ENCODE measurements at places on chromosomes 3 and 15.

- DNase-seq, result no peak
These were observed 326.5 kb downstream of the CGGBP1 start for GRCh38 chr3:87732294-87732693.

GRCh38 chr3:143001369-143002082, at the start of gene U2SURP:
Gene U2SURP, plus strand, starts transcription at chr3:143001570. Its CDS starts 59 bp downstream, at chr3:143001629.
- DNase-seq, result peak; percentile 94

DNA sequence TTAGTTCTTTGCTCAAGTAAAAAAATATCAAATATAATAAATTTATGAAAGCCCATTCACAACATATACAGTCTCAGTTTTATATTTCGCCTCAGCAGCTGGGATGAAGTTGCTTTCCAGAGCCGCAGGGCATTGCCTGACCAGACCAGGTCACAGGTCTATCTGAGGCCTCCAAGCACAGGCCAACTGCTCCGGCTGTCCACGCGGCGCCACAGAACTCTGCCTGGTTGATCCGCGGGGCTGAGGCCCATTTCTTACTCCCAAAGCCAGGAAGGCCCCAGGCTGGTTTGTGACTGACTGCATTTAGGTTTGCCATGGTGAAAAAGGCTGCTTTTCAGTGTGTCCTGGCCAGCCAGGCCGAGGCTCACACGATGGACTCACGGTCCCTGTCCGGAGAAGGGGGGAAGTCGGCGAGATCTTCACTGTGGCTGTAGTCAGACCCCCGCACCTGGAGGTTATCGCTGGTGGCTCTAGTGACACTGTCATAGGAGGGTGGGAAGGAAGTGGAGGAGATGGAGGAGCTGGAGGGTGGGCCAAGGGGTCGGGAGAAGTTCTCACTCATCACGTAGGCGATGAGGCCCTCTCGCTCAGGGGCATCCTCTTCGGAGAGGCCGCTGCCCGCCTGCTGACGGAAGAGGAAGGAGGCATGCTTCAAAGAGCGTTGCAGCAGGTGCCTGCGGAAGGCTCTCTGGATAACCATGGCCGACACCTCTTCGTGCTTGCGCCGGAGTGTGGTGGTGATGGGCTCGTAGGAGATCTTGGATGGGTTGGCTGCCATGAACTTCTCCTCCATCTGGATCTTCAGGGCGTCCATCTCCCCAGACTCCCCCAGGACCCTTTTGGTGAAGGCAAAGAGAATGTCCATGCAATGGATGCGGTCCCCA, 54.1 kb downstream of the EXOG start:
- DNase-seq, result no peak

DNA sequence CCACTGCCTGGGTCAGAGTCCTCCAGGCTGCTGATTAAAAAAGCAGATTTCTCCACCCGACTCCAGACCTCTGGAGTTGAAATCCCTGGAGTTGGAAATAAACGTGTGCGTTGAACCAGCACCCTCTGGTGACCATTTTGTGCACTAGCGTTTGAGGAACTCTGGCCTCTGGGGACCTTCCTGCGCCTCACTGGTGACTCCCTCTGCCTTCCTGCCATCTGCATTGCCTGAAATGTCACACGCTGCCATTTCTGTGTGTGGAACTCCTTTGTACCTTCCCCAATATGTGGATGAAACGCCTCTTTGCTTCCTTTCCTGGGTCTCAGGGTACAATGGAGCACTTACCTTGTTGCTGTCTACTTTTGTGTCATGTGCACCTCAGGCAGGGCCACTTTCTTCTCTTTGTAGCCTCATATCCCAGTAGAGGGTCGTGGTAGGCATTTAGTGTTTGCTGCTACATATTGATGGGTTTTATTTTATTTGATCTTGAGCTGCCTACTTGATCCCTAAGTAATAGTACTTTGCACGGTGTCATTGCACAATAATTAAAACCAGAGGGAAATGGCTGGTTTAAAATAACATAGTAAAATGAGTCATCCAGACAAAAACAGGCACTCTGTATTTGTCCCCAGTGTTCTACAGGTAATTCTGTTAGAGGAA, 56.8 kb downstream of the GPR171 start:
- DNase-seq, result peak; percentile 23

DNA sequence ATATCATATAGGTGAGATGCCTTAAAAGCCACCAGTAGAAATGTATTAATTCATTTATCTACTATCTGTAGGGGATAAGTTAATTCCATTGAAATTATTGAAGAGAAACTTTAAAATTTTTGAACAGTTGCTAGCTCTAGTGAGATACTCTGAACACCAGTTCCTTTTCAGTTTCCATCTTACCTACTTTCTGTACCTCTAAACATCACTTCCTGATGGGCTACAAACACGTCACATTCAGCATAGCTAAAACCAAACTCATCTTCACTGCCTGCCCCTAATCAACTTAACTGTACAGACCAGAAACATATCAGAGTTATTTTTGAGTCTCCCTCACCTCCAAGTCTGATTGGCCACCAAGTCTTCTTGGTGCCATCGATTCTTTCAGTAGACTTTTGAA, 88.9 kb downstream of the FEZF2 start:
- DNase-seq, result no peak

DNA sequence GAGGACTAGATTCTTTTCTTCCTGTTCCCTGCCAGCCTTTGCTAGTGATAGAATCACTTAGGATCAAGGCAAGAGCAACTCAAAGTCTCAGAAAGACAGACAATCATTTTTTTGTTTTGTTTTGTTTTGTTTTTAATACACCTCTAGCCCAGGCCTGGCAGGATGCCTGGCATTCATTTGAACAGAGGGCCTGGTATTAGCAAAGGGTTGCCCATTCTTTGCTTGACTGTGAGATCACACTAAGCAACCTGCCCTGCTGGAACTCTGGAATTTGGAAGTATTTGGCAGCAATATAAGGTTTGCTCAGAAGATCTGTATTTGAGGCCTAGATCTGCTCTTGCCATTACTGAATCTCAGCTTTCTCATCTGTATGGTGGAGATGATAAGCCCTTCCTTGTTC, 21.8 kb upstream of the ATP13A5 start:
- DNase-seq, result no peak

DNA sequence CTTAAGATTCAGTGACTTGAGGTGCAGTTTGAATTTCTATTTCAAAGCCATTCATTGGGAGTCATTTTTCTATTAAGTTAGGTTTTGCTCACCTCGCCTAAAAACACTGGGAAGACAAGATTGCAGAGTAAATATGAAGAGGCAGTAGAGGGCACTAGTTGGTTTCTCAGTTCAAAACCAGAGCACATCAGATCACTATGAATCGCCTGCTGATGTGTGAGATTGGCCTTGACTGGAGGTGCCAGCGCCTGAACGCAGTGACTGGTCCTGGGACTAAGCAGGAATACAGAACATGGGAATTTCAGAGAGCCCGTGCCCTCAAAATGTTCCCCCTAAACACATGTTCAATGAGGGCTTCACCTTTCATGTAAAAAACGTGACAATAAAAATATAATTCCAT, 229.0 kb downstream of the ITPR1 start:
- DNase-seq, result no peak

- DNase-seq, result no peak
These were observed 644.3 kb downstream of the NR2F2 start for GRCh38 chr15:96974761-96975160.

- DNase-seq, result no peak
These were observed 96.1 kb downstream of the FMN1 start for GRCh38 chr15:33098094-33099058.

DNA sequence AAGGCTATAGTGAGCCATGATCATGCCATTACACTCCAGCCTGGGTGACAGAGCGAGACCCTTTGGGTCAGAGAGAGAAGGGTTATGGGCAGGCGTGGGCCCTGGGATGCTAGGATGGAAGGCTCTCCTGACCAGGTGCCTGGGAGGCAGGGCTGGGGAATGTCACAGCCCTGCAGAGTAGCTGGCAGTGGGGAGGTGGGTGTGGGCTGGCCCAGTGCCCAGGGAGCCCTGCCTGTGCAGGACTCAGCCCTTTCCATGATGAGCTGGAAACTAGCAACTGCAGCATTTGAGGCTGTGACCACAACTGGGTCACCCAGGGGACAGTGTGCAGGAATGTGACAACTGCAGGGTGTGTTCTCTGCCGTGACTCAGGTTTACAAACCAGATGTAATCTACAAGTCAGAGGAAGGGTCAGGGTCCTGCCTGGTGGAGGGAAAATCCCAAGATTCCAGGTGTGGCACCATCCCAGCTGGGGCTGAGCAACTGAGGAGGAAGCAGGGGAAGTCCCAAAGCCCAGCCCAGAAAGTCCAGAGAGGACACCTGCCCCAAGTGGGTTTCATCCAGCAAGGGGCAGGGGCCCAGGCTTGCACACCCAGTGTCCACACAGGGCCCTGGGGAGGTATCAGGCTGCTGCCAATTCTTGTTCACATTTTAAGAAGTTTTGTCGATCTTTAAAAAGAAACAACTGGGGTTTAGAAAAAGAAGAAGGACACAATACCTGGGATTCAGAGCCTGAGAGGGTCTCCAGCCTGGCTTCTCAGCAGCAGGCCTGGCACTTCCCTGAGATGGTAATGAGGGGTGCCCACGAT, 45.5 kb downstream of the SLC28A1 start:
- no peak for DNase-seq

- DNase-seq, result no peak
These were observed 302.9 kb upstream of the LRRFIP2 start for GRCh38 chr3:37477275-37477674.

- no peak for DNase-seq
These were observed 742.0 kb downstream of the ZBBX start for GRCh38 chr3:166637984-166638530.

- no peak for DNase-seq
These were observed 17.9 kb upstream of the ANKRD28 start for GRCh38 chr3:15815696-15816095.

DNA sequence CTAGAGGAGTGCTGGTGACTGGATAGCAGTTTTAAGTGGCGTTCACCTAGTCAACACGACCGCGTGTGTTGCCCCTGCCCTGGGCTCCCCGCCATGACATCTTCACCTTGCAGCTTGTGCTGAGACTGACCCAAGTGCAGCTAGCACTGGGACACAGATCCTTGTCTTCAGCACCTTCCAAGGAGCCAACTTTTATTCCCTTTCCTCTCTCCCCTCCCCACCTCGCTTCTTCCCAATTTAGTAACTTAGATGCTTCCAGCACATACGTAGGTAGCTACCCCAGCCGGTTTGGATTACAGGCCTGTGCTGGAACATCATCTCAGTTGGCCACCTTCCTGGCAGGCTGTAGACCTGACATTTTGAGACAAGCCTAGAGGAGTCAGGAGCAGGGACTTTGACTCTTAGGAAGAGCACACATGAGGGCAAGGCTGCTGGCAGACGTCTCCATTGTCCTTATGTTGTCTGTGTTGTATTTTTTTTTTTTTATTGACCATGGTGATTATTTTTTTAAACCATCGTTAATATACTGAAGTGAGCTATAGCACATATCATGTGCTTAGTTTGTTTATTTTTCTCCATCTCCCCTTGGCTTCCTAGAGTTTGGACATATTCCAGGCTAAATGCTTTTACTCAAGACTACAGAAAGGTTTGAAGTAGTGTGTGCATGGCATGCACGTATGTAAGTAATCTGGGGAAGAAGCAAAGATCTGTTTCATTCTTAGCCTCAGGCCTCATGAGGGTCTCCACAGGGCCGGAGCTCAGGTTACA, 61.1 kb downstream of the AAGAB start:
- no peak for DNase-seq

GRCh38 chr3:37510755-37511154, 336.4 kb upstream of the LRRFIP2 start:
- DNase-seq, result no peak

DNA sequence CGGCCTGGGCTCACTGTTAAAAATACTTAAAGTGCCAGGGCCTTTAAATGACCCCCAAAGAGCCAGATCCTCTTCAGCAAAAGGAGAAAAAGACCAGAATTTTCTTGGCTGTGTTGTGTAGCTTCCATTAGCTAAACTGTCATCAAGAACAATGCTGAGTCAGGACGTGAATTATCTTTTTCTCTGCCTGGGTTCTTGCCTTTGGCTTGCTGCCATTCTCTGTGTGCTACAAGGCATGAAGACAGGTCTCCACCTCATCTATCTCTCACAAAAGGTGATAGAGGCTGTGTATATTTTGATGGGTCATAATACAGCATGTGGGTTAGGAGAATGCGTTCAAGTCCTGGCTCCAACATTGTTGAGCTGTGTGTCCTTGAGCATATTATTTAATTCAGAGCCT, 52.4 kb upstream of the SELENOK start:
- no peak for DNase-seq

GRCh38 chr15:43143203-43143941, 10.0 kb downstream of the TMEM62 start:
- no peak for DNase-seq

DNA sequence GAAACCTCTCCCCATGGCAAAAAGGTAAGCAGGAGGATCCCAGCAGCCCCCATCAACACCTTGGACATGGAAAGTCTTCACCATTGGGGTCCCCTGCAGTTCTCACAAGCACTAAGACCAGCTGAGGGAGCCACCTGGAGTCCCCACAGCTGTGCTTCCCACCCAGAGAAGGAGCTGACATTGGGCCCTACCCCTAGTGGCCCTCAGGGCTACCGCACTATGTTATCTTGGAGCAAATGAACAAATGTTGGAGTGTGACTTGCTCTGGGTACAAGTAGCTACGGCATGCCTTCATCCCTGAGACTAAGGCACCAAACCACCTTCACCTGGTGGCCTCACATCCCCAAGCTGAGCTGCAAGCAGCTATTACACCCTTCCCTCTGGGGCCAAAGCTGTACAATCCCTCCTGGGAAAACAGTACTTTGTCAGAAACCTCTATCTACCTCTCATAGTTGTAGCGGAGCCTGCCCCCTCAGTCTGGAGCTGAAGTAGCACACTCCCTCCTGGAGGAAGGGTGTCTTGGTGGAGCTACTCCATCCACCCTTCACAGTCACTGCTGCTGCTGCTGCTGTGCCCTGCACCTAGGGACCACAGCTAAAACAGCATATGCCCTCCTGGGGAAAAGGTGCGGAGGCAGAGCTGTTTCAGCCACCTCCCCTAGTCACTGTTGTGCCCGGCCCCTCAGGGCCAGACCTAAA, 42.7 kb downstream of the SERP1 start:
- no peak for DNase-seq

GRCh38 chr3:64961301-64961700, 273.5 kb upstream of the ADAMTS9 start:
- no peak for DNase-seq

- DNase-seq, result no peak
These were observed 96.5 kb downstream of the FSIP1 start for GRCh38 chr15:39685999-39686613.

DNA sequence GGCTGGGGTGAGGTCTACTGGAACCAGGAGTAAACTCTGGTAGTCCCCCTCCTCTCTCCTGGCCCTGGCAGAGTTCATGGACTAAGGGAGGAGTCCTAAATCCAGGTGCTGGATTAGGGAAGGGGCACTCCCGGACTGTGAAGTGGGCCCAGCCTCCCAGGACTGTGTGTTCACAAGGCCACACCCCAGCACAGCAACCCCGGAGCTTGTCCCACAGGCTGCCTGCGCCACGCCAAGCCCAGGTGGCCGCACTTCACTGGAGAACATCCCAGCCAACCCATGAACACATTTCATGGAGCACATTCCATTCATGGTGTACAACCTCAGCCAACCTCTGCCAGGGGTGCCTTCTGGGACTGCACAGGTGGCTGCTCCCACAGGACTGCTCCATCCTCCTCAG, 8.2 kb downstream of the ARPIN start:
- no peak for DNase-seq

GRCh38 chr3:150725548-150725947, 21.8 kb upstream of the ERICH6 start:
- no peak for DNase-seq

- DNase-seq, result no peak
These were observed 13.0 kb upstream of the SNRPA1 start for GRCh38 chr15:101307897-101308603.
